ENCODE measurements at places on chromosomes 11 and 22.

DNA sequence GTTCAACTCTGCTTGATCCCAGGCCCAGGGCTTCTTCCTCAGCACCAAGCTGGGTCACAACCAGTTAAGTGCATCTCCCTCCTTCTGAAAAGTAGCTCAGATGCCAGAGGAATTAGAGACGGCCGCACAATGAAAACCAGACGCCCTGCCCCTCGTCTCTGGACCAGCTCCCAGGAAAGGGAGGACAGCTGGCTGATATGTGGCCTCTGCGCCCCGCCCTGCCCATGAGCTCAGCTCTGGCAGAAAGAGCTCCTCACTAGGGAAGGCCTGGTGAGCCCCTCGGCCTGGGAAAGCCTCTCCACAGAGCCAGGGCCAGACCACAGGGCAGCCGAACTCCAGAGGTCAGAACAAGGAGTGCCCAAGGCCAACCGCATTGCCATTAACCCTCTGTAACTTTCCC, 18.1 kb upstream of the SCGB1A1 start:
- peak; percentile 35 for DNase-seq

- peak; percentile 98 for DNase-seq
Observed at GRCh38 chr11:61971248-61972111, 4.0 kb upstream of the FTH1 start.

- no peak for DNase-seq
Observed at GRCh38 chr11:73193251-73194033, 24.6 kb upstream of the P2RY2 start.

GRCh38 chr11:132008872-132009271, 638.5 kb downstream of the NTM start:
- DNase-seq, result no peak

DNA sequence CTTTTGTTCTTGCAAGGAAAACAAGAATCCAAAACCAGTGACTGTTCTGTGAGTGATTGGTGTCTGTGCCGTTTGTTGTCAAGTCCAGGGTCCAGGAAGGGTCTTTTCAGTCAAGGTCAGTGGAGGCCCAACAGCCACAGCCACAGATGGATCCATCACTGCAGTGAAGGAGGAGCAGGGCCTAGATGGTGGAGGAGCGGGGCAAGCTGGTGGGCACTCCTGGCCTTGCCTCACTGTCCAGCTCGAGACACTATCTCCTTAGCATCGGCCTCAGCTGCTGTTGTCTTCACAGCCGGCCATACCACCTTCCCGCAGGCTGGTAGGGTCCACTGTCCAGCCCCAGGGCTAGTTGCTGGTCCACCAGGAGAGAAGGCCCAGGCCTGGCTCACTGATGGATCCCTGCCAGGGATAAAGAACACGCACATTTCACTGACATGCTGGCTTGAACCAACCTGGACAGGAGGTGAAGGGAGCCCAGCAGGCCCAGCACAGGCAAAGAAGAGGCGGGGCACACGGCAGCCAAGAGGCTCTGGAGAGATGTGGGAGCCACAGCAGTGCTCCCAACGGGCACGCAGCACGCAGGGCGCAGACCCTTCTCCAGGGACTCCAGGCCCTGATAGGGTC, 15.2 kb downstream of the POLR3H start:
- no peak for DNase-seq

DNA sequence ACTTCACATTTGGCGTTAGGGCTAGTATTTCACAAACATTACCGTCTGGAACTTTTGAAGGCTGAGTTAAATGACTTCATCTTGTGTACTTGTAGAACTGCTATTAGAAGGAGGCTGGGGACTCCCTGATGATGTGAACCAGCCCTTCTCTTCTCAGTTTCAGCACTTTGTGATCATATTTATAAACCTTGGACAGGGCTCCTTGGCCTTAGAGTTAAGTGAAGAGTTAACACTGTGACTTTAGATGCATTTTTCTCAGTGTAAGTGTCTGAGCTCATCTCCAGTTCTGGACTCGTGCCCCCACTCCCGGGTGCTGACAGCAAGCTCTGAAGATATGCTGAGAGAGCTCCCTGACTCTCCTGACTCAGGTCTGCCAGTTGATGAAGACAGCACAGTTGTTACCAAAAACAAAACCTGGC, 8.4 kb downstream of the MIAT start:
- no peak for DNase-seq

DNA sequence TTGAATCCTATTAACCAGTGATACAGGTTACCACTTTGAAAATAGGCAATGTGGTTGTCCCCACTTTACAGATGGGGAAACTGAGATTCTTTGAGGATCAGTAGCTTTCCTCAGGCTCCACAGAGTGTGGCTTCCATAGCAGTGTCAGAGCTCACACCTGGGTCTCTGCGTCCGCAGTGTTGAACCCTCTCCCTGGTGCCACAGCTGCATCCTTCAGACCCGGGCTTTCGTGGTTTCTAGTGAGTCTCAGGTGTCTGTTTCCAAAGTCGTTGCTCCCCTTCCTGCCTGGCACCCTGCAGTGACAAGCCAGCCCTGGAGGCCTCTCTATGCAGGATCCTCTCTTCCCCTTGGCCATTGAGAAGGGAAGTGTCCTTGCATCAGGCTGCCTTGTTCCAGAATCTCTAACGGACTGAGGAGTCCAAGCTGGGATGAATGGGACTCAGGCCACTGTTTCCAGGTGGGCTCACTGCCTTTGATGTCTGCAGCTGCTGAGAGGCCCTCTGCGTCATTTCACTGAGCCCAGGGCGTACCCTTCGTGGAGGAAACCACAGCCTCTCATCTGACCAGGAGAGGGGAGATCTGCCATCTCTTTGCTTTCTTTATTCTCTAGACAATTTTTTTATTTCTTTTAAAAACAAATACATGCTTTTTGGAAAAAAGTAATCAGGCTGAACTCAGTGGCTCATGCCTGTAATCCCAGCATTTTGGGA, 48.4 kb upstream of the MICAL2 start:
- DNase-seq, result no peak

DNA sequence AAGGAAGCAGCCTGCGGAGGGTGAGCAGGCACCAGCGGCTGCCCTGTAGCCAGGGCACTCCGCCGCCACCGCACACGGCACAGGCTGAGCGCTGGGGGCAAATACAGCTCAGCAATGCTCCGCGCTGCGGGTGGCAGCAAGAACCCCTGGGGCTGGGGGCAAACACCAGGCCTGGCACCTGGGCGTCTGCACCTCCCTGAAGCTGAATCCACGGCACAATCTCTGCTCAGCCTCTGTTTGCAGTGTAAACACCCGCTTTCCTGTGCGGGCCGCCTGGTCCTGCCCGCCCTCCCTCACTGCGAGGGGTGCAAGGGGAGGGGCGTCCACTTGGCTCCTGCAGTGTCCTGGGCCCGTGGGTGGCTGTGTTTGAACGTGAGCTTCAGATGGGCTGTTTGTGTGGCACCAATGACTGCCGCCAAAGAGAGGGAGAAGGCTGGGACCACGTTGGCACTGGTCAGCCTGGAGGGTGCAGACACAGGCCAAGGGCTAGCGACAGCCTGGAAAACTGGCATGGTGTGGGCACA, 14.8 kb upstream of the MPPED1 start:
- no peak for DNase-seq

- no peak for DNase-seq
Observed at GRCh38 chr11:57812634-57813033, 51.0 kb downstream of the CTNND1 start.

- no peak for DNase-seq
Observed at GRCh38 chr11:824292-824880, 3.3 kb upstream of the CRACR2B start.

DNA sequence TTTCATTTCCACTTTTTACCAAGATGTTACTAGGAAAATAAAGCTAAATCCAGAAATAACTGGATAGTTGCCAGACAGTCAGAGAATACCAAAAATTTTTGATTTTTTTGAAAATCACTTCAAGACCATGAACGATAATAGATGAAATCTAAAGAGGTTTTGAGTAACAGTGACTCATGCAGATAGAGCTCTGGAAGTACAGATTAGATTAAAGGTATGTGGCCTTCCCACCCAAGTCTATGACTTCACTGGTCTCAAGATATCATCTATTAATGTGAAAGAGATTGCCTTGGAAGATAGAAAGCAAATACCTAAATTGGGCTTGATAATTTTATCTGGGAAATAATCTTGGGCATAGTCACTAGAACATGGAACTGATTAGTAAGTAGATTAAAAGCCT, 415.9 kb downstream of the METTL15 start:
- no peak for DNase-seq

DNA sequence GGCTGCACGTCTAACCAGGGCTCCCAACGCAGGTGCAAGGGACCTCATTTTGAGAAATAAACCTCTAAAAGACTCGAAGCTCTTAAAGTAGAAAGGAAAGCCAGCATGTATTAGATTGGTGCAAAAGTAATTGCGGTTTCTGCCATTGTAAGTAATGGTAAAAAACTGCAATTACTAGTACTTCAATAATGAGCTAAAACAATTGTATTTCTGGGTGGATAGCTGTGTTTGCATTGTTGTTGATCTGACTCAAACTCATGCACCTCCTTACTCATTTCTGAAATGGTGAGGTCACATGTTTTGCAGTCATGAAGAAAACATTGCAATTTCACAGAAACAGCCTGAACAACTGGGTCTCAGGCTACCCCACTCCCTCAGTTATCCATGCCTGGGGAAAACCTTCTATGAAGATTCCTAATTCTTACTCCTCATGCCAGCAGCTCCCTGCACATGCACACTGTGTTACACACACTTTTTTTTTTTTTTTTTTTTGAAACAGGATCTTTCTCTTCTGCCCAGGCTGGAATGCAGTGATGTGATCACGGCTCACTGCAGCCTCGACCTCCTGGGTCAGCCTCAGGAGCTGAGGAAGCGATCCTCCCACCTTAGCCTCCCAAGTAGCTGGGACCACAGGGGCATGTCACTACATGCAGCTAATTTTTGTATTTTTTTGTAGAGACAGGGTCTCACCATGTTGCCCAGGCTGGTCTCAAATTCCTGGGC, 24.6 kb downstream of the VWCE start:
- DNase-seq, result no peak

DNA sequence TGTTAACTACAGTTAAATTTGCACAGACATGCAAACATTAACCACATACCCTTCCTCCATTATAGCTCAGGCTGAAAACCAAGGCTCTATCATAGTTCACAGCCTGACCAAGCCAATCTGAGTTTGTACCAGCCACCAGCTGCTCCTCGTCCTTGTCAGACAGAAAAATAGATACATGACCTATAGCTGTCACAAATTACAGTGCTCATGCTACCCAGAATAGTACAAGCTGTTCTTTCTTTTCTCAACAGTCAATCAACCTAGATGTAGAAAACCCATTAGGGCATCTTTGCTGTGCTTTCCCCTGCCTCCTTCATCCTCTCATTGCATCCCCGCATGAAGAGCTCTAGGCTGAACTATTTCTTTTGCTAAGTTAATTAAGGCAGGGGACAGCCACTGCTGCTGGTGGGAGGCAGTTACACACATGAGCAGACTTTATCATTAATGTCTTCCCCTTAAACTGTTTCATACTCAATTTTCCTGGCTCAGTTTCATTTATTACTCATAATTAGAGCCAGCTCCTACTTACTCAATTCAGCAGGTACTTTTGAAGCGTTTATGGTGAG, 148.3 kb downstream of the TRPC6 start:
- DNase-seq, result no peak

GRCh38 chr11:70428701-70429427, 30.5 kb downstream of the CTTN start:
- DNase-seq, result no peak

DNA sequence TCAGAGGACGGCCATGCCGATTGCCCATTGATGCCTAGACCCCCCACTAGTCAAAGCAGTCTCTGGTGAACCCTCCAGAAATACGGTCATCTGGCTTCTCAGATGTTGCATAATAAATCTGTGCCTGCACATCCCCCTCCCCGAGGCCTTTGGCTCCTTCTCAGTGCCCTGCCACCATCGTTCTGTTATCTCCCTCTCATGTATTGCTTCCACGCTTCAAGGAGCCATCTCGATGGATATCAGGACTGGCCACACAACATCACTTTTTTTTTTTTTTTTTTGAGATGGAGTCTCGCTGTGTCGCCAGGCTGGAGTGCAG, 1.6 kb upstream of the RRP7A start:
- DNase-seq, result no peak

- DNase-seq, result no peak
Observed at GRCh38 chr22:38103641-38104040, 6.8 kb downstream of the BAIAP2L2 start.

- DNase-seq, result no peak
Observed at GRCh38 chr11:38562562-38562961, 1964.5 kb upstream of the RAG2 start.

DNA sequence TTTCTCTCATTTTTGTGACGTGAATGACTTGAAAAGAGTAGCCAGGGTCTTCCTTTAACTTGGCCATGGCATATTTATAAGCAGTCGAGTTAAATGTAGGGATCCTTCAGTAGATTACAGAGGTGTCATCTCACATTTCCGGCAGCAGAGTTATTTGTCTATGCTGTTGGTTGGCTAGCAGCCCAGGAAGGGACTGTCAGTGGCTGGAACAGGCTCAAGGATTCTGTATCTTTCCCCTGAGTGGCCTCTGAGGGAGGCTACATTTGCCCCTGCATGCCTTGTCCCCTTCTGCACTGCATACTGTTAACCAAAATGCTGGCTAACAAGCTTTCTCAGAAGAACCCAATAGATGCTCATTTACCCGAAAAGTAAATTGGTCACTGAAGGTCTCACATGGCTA, 187.6 kb downstream of the PGR start:
- peak; percentile 70 for DNase-seq

GRCh38 chr22:31107894-31108218, 488 bp upstream of the SELENOM start:
- DNase-seq, result no peak

GRCh38 chr11:36738292-36738861, 140.3 kb upstream of the RAG2 start:
- no peak for DNase-seq

- no peak for DNase-seq
Observed at GRCh38 chr22:27573280-27574001, 228.1 kb downstream of the MN1 start.
